ENCODE measurements at places on chromosomes 13 and 19. TPM values are rescaled to one million over a fixed set of nuclear protein-coding genes. Genes with fewer than 3 reads are reported as not detected.
A peak's percentile ranks its signal among the peaks of the same experiment; 100 is the strongest.

DNA sequence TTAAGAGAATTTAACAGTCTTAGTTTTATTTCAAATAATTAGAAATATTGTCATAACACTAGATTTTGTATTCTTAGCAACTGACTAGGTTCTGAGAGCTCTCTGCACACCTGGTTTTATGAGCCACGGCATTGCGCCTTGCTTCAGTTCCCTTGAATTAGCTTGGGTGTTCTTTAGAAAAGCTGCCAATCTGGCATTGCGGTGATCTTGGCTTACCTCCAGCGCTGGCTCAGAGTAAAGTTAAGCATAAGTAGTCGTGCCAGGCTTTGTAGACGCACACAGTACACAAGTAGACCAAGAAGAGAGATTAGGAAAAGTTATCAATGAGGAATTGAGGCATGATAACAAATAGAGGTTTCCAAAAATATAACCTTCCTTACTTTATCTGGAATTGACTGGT is 45.7 kb downstream of the TPP2 start:
- no peak for DNase-seq

GRCh38 chr13:42702716-42703115 is 78.7 kb upstream of the FAM216B start:
- peak; percentile 26 for DNase-seq

DNA sequence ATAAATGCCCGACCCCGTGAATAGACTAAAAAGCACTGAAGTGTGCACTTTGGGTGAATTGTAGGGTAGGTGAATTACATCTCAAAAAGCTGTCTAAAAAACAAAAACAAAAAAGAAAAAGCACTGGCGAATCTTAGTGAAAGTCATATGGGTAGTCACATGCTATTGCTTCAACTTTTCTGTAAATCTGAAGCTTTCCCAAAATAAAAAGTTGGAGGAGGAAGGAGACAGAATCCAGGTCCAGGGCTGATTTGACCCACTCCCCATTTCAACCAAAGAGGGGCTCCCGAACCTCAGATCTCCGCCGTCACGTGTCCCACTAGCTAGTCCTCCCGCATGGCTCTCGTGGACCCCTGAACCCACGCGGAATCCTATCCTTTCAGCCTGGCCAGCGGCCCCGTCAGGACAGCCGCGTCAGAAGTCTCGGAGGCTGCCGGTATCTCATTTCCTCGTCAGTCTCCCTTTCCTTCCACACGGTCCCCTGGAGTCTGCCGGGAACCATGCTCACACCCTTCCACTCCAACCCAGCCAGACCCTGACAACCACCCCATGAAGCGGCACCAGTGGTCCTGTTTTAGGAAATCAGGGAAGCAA is 6.1 kb downstream of the PPP1R12C start:
- no peak for DNase-seq

- DNase-seq = peak; percentile 40
Observed at GRCh38 chr13:64314331-64314730, 2898.7 kb upstream of the PCDH20 start.

DNA sequence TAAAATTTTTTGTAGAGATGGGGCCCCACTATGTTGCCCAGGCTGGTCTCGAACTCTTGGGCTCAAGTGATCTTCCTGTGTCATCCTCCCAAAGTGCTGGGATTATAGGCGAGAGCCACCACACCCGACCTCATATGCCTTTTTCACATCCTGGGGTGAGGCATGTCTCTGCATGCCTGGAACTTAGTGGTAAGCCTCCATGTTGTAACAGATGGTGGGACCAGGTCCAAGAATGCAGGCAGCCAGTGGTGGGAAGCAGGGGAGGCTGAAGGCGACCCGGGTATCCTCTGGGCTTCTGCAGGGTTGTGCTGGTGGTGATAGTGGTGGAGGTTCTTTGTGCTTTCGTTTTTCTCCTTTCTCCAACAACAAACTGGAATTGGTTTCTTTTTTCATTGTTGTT is 30.1 kb upstream of the CCDC124 start:
- DNase-seq = peak; percentile 49

DNA sequence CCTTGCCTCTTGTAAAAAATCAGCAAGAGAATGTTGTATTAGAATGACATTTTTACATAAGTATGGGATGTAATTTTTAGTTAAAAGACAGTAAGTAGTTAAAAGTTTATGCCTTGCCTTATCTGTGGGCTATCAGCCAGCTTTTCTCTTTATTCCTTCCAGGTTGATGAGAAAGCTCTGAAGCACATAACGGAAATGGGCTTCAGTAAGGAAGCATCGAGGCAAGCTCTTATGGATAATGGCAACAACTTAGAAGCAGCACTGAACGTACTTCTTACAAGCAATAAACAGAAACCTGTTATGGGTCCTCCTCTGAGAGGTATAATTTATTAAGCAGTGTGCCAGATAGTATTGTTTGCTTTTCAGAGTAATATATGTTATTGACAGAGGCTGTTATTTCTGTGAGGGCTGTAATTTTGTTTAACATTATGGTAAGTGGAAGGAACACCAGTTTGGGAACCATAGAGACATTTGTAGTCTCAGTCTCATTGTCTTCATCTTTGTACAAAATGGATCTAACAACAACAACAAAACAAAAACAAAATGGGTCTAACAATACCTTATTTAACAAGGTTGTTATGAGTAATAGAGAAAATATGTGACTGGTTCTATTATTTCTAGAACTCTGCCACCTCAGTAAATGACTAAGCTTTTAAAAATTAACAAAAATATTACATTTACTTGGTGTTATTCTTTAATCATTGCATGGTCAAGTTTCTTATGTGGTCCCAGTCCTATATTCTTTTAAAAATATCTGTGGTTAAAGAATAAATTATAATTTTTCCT is 112.8 kb downstream of the TDRD3 start:
- peak; percentile 40 for DNase-seq

GRCh38 chr13:43191546-43191945 is 168.2 kb downstream of the DNAJC15 start:
- no peak for DNase-seq

- peak; percentile 49 for DNase-seq
Observed at GRCh38 chr19:18340190-18340989, at the start of gene PGPEP1. TSS of gene PGPEP1 (plus strand) at chr19:18340598. CDS start at chr19:18340682, 84 bp downstream.

GRCh38 chr19:3161453-3161852 is 17.1 kb upstream of the S1PR4 start:
- no peak for DNase-seq

GRCh38 chr13:97660594-97661260 is 226.8 kb downstream of the RAP2A start:
- DNase-seq = no peak

DNA sequence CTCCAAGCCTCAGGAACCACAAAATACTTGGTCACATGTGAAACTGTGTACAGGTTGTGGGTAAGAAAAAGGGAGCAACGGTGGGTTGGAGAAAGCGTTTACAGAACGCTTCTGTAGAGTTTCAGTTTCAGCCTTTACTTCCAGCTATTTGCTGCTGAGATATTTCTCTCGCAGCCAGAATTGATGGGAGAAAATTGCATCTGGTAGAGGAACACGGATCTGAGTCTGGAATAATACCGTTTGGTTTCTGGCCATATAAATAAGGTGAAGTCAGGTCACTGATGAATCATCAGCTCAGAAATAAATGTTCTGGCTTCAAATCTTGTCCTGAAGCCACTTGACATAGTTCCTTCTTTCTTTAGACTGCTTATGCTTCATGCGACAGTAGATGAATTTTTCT is 20.3 kb upstream of the RFC3 start:
- DNase-seq = peak; percentile 36

DNA sequence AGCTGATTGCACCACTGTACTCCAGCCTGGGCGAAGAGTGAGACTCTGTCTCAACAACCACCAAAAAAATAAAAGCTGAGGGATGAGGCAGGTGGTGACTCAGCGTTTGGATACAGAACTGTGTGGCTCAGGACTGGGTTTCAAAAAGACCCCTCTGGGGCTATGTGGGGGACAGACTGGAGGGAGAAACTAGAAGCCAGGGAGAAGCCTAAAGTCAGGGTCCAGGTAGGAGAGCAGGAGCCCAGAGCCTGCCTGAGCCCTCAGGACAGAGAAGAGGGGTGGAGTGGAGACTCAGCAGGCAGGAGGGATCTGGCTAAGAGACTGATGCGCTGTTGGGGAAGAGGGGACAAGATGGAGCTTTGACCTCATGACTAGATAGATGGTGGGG is 1.8 kb upstream of the CD37 start:
- DNase-seq = no peak

GRCh38 chr19:41597600-41598041 is 21.7 kb downstream of the CEACAM21 start:
- DNase-seq = peak; percentile 67

DNA sequence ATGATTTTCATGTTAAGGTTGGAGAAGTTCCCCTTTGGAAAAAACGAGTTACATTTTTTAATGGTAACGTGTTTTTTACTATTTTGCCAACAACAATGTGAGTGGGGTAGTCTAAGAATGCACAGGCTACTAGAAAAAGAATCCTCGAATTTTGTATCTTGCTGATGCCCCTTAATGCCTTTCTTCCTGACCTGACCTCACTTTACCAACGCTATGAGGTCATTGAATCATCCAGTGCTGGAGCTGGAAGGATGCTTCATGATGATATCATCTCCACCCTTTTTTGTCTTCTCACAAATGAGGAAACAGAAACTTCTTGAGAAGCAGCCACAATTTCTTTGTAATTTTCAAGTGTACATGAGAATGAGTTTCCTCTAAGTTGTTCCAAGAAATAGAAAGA is 8.2 kb upstream of the UBL3 start:
- peak; percentile 69 for DNase-seq

DNA sequence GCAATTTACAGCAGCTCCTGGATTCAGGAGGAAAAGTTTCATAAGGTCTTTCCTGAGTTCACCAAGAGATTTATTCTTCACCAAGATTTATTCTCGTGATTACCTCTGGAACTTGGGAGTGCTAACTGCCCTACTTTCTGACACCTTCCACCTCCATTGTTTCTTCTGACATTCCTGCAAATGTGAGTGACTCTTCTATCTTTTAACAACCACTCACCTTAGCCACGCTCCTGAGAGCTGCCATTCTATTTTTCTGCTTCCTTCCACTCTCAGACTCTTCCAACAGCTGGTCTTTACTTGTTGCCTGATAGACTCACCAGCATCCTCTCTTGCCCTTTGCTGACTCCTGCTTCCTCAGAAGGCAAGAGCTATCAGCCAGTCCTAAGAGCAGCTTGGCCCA is 11.5 kb upstream of the CBY2 start:
- DNase-seq = no peak

- DNase-seq = no peak
Observed at GRCh38 chr13:98075048-98075447, 67.8 kb upstream of the FARP1 start.

DNA sequence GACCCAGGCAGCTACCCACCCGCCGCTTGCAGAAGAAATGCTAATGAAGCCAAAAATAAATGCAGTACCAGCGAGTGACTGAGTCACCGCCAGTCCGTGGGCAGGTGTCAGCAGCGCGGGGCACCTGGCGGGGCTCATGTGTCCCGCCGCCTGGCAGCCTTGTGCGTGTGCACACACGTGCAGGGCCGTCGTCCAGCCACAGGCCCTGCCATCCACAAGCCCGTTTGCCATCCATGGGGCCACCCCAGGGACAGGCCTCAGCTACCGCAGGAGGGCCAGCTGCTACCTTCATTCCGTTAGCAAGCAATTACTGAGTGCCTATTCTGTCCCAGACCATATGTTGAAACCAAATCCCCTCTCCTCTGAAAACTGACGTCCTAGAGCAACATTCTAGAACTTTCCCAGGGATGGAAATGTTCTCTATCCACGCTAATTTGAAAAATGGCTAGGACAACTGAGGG is 20.5 kb downstream of the NCAN start:
- DNase-seq = no peak

- no peak for DNase-seq
Observed at GRCh38 chr19:57667228-57667627, 1.5 kb upstream of the ZSCAN4 start.

DNA sequence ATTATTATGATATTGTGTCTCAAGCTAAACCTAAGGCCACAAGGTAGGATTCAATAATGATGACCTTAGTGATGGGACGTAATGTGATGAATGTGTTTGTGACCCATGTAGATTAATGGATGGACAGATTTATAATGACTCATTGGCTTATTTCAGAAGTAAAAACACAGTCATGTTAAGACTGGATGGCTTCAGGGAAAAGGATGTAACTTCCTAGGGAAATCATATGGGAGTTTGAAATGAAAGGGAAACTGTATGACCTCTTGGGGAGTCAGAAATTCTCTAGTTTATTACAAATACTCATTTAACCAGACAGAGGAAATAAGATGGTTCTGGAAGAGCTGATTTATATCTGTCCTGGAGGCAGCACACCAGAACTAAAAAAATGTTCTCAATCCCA is 2.9 kb downstream of the EDNRB start:
- DNase-seq = no peak

GRCh38 chr19:16470911-16471811 is 609 bp downstream of the EPS15L1 start:
- DNase-seq = peak; percentile 49

Gene SLC46A3
- total RNA-seq = 4.6 TPM

Gene RELB
- total RNA-seq = 11.7 TPM

Gene KIR2DL1
- not detected for total RNA-seq

Gene ZNF446
- total RNA-seq = 8.2 TPM

Gene CNFN
- total RNA-seq = not detected

Gene ZNF564
- 12.2 TPM for total RNA-seq

Gene ICAM3
- total RNA-seq = 4.3 TPM

Data from fibroblast of lung (primary cell).